ENCODE measurements at places on chromosomes 1 and 21. TPM values are rescaled to one million over a fixed set of nuclear protein-coding genes. Genes with fewer than 3 reads are reported as not detected.

GRCh38 chr1:244865028-244865371, 657 bp upstream of the HNRNPU start:
- H3K4me1 ChIP-seq: peaks cover 30% of the 10 kb centered on the region
- DNase-seq: no peak
- H3K27me3 ChIP-seq: no peaks in the 10 kb centered on the region
- peak overlapping the region; percentile 100 for H3K27ac ChIP-seq

- peaks cover 19% of the 10 kb centered on the region for H3K27me3 ChIP-seq
- H3K4me1 ChIP-seq: no peaks in the 10 kb centered on the region
- no peak overlapping the region for H3K27ac ChIP-seq
- DNase-seq: no peak
- no peaks in the 10 kb centered on the region for H3K36me3 ChIP-seq
- no peak overlapping the region for H3K4me3 ChIP-seq
These were observed 145.2 kb downstream of the FOXD2 start for GRCh38 chr1:47582891-47583608.

DNA sequence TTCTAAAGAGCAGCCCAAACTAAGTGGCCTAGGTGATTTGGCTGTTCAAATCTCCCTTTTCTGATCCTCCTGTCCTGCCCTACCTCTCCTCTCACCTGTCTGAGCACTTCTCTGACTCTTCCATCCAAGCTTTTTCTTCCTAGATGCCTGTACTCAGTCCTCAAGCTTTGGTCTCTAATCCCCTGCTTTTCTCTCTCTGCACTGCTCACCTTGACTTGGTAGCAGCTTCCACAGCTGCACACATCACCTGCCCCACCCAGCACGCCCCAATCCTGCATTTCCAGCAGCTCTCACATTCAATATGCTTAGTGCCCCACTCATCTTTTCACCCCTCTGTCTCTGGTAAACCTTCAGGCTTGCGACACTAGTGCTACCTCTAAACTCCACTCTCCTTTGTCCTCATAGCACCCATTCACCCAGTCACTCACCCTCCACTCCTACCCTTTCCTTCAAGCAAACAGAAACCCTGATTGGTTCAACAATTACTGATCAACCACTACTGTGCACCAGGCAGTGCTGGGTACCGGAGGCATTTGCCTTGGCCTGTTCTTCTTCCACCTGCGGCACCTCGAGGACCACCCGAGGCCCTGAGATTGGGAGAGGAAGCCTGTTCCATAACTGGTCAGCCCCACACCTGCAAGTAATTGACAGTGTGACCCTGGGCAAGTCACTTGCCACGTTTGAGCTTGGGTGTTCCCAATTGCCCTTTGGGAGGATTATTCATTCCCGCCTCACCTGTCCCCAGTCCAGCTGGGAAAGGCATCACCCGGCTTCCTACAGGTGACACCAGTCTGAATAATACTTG, 136.1 kb upstream of the EDN2 start:
- no peak overlapping the region for H3K4me3 ChIP-seq
- DNase-seq: no peak
- no peaks in the 10 kb centered on the region for H3K27me3 ChIP-seq
- H3K4me1 ChIP-seq: no peaks in the 10 kb centered on the region
- H3K36me3 ChIP-seq: no peaks in the 10 kb centered on the region

DNA sequence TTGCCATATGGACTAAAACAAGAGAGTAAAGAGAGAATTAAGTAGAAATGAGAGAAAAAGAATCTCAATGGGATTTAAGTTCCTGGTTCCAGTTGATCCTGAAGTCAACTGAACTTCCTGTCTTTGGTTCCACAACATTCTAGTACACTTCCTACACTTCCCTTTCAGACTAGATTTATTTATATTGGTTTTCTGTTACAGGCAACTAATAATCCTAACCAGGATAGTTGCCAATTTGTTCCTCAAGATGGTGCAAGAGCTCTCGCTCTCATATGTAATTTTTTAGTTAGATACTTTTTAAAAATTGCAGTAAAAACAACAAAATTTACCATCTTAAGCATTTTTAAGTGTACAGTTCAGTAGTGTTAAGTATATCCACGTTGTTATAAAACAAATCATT, 28.8 kb upstream of the TRIM45 start:
- H3K4me1 ChIP-seq: no peaks in the 10 kb centered on the region
- no peak overlapping the region for H3K27ac ChIP-seq
- no peak for DNase-seq
- H3K27me3 ChIP-seq: no peaks in the 10 kb centered on the region

NR1I3 gene
- not detected for total RNA-seq

TMOD4 gene
- 0.80 TPM for total RNA-seq

AMPD1 gene
- not detected for total RNA-seq

TAF13 gene
- 28.9 TPM for total RNA-seq

Data from Panc1 (cell line).